ENCODE measurements at places on chromosomes 2 and 18.

DNA sequence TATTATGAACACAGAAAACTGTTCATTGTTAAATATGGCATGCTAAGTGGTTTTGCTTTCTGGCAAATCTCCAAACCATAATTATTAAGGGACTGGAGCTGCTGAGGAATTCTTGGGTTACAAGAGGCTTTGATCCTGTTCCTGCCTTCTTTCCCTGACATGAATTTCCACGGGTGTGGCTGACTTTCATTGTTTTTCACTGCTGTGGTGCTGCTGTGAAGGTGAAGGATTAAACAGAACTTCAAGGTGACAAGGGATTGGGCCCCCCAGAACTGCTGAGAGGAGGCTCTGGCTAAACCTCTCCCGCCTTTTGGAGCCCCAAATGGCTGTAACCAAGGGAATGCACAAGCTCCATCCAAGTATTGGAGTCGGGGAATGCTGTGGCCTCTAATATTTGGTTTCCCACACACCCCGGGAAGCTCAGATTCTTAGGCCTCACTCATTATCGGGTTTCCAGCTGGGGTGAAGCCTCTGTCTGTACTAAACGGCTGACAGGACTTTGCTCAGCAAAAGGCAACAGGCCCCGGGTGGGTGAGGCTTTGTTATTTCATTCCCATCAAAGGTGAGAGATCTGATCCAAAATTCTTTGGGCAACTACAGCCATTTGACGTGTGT, 29.0 kb upstream of the ZFP36L2 start:
- no peak for DNase-seq

DNA sequence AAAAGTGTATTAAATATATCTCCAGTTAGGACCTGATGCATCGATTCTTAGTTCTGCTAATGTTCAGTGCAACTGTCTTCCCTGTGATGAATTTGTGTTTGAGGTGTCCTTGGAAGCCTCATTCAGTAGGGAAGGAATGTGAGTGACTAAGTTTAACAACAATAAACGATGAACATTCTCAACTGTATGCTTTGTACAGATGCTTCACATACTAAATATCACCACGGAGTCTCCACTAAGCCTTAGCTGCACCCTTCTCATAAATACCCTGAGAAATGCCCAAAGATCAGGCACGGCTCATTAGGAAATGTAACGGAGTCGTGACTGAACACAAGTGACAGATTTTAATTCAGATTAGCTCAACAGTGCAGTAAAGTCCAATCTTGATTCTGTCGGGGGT, 24.4 kb upstream of the AGFG1 start:
- no peak for DNase-seq

DNA sequence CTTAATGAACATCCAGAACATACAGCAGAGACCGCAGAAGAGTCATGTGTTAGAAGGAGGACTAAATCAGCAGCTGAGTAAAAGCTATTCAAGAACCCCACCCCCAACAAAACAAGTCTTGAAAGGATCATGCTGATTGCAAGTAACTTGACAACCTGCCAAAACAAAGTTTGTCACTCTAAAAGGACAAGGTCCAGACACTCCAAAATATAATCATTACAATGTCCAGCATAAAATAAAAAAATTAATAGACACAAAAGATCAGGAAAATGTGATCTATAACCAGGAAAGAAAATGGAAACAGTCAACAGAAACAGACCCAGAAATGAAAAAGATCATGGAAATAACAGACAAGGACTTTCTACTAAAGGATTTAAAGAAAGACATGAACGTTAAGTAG, 28.5 kb downstream of the CCDC88A start:
- no peak for DNase-seq

GRCh38 chr2:15730545-15731212, 139.0 kb downstream of the DDX1 start:
- no peak for DNase-seq

DNA sequence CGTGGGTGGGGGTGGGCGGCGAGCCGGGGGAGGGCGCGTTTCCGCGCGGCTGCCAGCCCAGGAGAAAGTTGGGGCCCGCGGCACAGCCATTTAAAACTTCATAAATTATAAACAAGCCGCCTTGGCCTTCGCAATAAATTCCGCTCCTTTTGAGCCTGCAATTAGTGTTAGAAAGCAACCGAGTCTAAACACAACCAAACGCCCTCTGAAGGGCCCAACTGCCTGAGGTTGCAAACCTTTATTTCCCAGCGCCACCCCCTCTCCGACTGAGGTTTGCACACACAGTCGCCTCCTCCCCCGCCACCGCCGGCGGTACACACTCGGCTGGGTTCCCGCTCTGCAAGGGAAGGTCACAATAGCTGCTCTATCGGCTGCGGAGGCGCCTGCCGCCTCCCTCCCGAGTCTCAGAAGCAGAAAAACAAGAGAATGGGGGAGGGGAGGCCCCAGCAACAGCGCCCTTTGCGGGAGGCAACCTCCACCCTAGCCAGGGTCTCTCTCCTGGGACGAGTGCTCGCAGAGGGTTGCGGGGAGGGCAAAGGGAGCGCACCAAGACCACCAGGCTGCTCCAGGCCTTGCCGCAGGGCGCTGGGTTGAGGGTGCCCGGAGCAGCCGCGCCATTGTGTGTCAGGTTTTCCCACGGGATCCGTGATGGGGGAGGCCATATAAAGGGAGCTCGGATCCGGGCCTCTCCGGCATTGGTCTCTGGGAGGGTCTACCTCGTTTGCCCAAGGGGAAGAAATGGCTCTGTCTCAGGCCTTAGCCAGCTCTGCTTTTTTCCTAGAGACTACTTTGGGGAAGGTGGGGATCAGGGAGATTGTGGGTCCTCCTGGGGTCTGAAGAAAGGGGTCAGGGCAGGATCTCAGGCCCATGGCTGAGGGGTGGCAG, 13.4 kb upstream of the HOXD1 start:
- no peak for DNase-seq

- no peak for DNase-seq
Measured at GRCh38 chr2:223363085-223363484, 239.1 kb downstream of the SCG2 start.

DNA sequence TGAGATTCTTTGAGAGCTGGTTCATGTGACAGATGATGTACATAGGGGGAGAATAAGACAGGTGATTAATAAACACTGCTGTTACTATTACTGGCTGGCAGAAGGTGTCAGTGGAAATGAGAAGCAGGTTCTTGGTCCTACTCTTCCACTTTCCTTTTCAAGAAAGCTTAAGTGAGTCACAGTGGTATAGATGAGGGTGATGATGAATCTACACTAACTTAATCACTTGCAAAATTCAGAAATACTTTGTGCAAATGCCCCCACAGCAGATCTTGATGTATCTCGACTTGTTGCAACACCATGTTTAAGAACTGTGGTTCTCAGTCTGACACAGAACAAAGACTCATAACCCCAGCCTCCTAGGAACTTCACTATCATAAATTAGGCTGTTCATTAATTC, 35.9 kb upstream of the MGAT5 start:
- DNase-seq = no peak
